ENCODE measurements at places on chromosomes 6 and 20.

DNA sequence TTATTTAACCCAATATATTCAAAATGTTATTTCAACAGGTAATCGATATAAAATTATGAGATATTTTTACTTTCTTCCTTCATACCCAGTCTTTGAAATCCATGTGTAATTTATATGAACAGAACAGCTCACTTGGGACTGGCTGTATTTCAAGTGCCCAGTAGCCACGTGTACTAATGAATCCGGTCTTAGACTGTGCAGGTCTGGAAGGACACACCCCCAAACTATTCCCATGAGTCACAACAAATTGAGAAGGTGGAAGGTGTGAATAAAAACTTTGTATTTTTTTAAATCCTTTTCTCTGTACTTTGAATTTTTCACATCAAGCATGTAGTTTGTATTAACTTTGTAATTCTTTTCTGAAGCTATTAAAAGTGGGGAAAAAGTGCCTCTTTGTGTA, 2.8 kb downstream of the UNC5CL start:
- no peak for DNase-seq

DNA sequence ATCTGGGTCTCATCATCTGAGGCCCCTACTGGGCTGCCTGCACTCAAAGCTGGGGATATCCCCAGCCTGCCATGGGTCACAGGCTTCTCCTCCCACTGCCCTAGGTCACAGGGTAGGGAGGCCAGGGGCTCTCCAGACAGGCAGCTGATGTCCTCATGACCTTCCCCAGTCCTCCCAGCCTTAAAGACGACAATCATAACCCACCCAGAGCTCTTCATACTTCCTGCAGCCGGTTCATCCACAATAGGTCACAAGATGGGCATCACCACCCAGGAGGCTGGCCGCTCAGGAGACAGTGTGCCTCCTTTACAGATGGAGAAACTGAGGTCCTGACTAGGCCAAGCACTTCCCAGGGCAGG, 15.2 kb downstream of the TFEB start:
- DNase-seq = no peak

- DNase-seq = no peak
Observed at GRCh38 chr6:154157706-154158105, 118.7 kb downstream of the OPRM1 start.

DNA sequence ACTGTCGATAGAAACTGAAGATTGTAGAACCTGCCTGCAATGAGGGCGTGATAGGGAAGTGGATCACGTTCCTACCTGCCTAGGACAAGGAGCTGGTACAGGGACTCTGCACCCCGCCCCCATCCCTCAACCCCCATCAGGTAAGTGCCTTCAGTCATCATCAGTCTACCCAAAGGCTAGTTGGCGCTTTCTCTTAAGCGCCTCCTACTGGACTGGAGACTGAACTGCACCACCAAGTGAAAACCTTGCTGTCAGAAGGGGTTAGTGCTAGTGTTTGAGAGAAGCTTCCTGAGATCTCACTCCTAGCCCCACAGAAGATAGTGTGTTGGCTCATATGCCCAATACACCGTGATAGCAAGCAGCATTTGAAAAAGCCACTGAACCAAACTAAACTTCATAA, 706.5 kb upstream of the MAN1A1 start:
- DNase-seq = no peak

DNA sequence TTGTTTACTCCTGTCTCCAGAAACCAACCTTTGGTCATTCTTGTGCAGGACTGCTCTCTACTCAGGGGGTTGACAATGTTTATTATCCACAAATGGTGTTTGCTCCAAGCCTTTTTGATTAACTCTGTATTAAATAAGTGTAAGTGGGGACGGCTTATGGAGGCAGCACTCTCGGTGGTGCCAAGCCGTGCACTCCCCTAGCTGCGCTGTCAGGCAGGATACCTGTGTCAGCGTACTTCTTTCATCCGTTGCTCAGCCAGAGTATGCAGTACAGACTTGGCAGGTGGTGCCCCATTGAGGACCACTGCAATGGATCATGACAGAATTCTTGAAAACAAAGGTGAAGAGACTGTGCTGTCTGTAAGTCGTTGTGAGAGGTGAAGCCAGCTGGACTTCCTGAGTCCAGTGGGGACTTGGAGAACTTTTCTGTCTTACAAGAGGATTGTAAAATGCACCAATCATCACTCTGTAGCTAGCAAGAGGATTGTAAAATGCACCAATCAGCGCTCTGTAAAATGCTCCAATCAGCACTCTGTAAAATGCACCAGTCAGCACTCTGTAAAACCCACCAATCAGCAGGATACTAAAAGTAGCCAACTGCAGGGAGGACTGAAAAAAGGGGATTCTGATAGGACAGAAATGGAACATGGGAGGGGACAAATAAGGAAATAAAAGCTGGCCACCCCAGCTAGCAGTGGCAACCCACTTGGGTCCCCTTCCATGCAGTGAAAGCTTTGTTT, 480.0 kb downstream of the MEI4 start:
- DNase-seq = no peak
